IMR-90 (cell line): ENCODE measurements at places on chromosomes 6 and 20. TPM values are rescaled to one million over a fixed set of nuclear protein-coding genes. Genes with fewer than 3 reads are reported as not detected.

DNA sequence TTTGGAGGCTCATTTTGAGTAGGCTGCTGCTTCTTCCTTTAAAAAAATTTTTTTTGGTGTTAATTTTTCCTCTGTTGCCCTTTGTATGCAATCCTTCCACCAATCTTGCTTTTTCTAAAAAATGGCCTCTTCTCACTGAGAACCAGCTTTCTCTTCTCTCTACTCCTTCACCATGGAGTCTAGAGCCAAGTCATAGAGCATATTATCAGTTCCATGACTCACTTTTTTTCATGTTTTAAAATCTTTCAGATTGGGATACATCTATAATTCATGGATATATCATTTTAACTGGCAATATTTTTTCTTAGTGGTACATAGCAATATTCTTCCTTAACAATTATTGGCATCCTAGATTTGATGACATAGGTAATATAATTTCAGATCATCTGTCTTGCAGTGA, 62.7 kb downstream of the SLX4IP start:
- no peak overlapping the region for H3K4me3 ChIP-seq
- peaks cover 2% of the 10 kb centered on the region for H3K4me1 ChIP-seq
- H3K27ac ChIP-seq: no peak overlapping the region
- H3K36me3 ChIP-seq: no peaks in the 10 kb centered on the region
- no peaks in the 10 kb centered on the region for H3K27me3 ChIP-seq
- DNase-seq: no peak

BNIP5 gene
- not detected in 2 replicates for total RNA-seq

- peak; percentile 94 for DNase-seq
- no peaks in the 10 kb centered on the region for H3K27me3 ChIP-seq
- no peak overlapping the region for H3K4me3 ChIP-seq
- peak overlapping the region; percentile 74 for H3K27ac ChIP-seq
Measured at GRCh38 chr6:158060455-158061360, 79.0 kb downstream of the SYNJ2 start.

DNA sequence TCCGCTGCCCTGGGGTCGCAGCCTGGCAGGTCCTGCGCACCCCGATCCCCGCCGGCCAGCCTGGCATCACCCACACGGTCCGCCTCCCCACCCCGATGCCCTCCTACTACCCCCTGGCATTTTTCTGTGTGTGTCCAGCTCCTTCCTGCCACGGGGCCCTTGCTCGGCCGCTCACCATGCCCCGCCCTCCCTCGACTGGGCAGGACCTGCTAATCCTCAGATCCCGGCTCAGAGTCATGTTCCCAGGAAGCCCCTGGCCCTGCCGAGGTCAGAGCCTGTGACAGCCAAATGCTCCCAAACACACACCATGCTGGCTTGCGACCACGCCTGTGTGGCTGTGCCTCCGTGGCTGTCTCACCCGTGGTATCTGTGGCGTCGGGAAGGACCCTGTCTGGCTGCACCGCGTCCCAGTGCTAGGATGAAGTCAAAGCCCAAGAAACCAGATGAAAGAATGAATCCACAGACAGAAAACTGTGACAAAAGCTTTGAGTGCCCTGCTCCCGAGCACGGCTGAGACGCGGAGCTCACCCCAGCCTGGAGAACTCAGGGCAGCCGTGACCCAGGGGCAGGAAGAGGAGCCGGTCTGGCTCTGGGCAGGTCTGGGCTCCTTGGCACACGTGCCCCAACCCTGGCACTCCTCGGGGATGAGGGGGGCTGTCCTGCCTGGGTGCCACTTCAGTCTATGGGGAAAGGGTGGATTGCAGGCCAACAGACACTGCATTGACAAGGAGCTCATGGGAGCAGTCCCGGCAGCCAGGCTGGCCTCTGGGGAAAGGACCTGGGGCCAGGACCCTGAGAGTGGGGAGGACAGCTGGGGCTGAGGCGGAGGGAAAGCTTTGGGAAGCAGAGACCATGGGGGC, 20.8 kb upstream of the SLCO4A1 start:
- peaks cover 9% of the 10 kb centered on the region for H3K4me1 ChIP-seq
- H3K4me3 ChIP-seq: no peak overlapping the region
- H3K27ac ChIP-seq: no peak overlapping the region
- no peaks in the 10 kb centered on the region; the same call in 1 of the 2 replicates for H3K27me3 ChIP-seq
- no peak for DNase-seq

- no peaks in the 10 kb centered on the region for H3K4me1 ChIP-seq
- no peaks in the 10 kb centered on the region for H3K27me3 ChIP-seq
Measured at GRCh38 chr6:70575899-70576495, 9.3 kb downstream of the SDHAF4 start.

DNA sequence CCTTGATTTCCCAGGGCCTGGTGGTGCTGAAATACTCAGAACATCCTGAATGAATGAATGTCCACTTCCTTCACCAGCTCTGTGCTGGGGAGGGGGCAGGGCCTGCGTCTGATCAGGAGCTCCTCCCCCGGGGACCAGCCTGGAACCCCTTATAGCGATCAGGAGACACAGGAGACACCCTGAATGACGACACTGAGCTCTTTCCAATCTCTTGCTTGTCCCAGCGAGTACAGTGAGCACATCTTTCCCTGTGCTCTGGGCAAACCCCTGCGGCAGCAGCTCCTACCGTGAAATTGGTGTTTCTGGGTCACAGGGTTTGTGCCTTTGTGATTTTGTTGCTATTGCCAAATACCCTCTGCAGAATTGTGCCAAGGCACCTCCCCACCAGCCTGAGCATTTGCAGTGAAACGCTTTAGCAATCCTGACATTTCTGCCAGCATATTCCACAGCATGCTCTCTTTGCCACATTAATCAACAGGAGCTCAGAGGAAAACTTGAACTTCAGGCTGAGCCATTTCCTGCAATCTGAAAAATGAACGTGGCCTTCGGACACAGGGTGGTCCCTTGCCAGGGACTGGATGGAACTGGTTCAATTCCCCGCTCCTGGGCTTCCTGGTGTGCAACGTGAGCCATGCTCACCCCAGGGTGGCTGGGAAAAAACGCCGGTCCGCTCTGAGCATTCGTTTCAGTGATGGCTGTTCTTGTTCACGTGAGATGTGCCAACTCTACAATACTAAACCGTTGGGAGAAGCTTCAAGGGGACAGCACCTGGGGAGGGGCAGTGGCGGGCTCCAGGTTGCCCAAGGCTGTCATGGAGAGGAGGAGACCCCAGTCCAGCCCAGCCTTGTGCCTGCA, 23.1 kb upstream of the MRGBP start:
- peaks cover 11% of the 10 kb centered on the region for H3K4me1 ChIP-seq
- peak; percentile 19 for DNase-seq
- H3K36me3 ChIP-seq: no peaks in the 10 kb centered on the region
- peaks cover 4% of the 10 kb centered on the region; the same call in 1 of the 2 replicates for H3K27me3 ChIP-seq
- no peak overlapping the region for H3K4me3 ChIP-seq
- no peak overlapping the region for H3K27ac ChIP-seq

DNA sequence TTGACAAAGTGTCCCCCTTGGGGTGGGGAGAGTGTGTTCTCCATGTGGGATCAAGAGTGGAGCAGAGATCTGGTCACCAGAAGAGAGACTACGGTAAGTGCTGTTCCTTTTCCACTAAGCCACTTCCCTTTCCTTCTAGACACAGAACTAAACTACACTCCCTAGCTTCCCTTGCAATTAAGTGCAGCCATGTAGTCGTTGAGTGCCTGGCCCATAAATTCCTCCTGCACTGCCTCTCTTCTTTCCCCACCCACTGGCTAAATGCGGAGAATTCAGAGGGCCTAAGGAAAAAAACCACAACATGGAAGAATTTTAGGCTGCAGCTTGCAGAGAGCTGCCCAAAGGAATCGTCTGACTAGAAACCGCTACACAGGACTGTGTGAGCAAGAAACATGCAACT, 1.5 kb downstream of the WDR27 start:
- H3K4me1 ChIP-seq: peaks cover 9% of the 10 kb centered on the region
- DNase-seq: peak; percentile 29
- H3K27ac ChIP-seq: peak overlapping the region; percentile 35; the same call in 1 of the 2 replicates
- H3K27me3 ChIP-seq: no peaks in the 10 kb centered on the region

CCM2L gene
- not detected in 2 replicates for total RNA-seq

SLC17A9 gene
- 1.4 and 2.2 TPM in 2 replicates for total RNA-seq

GRCh38 chr6:110781522-110782214, 33.6 kb downstream of the CDK19 start:
- no peaks in the 10 kb centered on the region for H3K4me1 ChIP-seq
- no peaks in the 10 kb centered on the region for H3K27me3 ChIP-seq
- H3K27ac ChIP-seq: no peak overlapping the region
- H3K4me3 ChIP-seq: no peak overlapping the region

GRCh38 chr6:94751641-94752329, 825.5 kb upstream of the MANEA start:
- H3K4me1 ChIP-seq: no peaks in the 10 kb centered on the region
- no peak overlapping the region for H3K27ac ChIP-seq
- H3K27me3 ChIP-seq: no peaks in the 10 kb centered on the region
- H3K4me3 ChIP-seq: no peak overlapping the region

DNA sequence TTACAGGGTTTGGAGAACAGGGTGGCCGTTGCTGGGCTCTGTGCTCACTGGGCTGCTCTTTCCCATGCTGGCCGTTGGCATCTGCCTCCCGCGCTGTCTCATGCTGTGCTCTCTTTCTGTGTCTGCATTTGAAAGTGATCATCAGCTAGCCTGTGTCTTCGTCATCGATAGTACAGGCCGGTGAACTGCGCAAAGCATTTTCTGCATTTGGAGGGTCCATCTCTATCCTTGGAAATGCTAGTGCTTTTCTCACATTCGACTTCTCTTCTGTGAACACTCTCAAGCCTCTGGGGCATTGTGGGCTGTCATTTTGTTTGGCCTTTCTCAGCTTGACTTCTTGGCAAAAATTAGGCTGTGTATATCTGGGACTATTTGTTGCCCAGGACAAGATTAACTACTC, 6.8 kb upstream of the SNHG17 start:
- no peaks in the 10 kb centered on the region for H3K4me1 ChIP-seq
- H3K27me3 ChIP-seq: no peaks in the 10 kb centered on the region; the same call in 1 of the 2 replicates
- H3K36me3 ChIP-seq: no peaks in the 10 kb centered on the region
- DNase-seq: no peak
- no peak overlapping the region for H3K4me3 ChIP-seq
- H3K27ac ChIP-seq: no peak overlapping the region

GRCh38 chr20:10595985-10596384, 77.8 kb downstream of the JAG1 start:
- H3K36me3 ChIP-seq: no peaks in the 10 kb centered on the region
- H3K4me1 ChIP-seq: peaks cover 21% of the 10 kb centered on the region
- H3K4me3 ChIP-seq: no peak overlapping the region
- H3K27me3 ChIP-seq: no peaks in the 10 kb centered on the region
- peak overlapping the region; percentile 66 for H3K27ac ChIP-seq

DDO gene
- 0.18 and 0.28 TPM in 2 replicates for total RNA-seq

DNA sequence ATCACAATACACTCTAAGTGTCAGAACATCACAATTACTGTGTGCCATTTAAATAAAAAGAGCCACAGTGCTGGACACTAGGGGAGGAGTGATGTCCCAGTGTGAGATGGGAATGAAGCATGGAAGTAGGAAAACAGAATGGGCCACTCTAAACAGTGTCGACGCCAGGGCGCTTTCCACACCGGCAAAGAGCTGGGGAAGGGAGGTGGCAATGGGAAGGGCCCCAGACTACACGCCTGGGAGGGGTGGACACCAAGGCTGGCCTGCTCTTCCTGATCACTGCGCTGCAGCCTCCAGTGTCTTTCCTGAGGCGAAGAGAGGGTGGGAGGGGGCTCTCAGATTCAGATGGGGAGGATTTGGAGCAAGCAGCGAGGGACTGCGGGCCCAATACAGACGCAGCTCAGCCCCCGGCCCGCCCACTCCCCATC, 75.9 kb downstream of the ERMARD start:
- H3K4me3 ChIP-seq: no peak overlapping the region
- H3K4me1 ChIP-seq: no peaks in the 10 kb centered on the region
- peaks cover 4% of the 10 kb centered on the region; the same call in 1 of the 2 replicates for H3K27me3 ChIP-seq

LTB gene
- total RNA-seq: not detected in 2 replicates

PPDPF gene
- 12.9 and 17.2 TPM in 2 replicates for total RNA-seq

DNA sequence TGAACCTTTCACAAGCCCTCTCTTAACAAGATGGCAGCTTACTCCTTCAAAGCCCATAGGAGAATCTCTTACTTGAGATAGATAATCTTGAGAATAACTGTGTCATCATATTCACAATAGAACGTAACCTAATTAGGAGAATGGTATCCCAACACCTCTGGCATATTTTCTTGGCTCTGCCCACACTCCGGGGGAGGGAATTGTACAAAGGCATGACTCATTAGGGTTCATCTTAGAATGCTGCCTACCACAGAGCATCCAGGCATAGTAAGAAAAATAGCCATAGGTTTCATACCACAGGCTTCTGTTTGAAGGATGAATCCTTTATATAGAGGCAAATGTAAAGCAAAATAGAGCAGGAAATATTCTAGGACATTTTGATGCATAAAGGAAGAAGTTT, 1100.6 kb upstream of the CITED2 start:
- H3K36me3 ChIP-seq: no peaks in the 10 kb centered on the region
- no peaks in the 10 kb centered on the region for H3K27me3 ChIP-seq
- H3K27ac ChIP-seq: no peak overlapping the region
- no peak for DNase-seq

- no peaks in the 10 kb centered on the region for H3K36me3 ChIP-seq
- H3K4me1 ChIP-seq: peaks cover 2% of the 10 kb centered on the region
- no peaks in the 10 kb centered on the region for H3K27me3 ChIP-seq
- H3K4me3 ChIP-seq: no peak overlapping the region
Measured at GRCh38 chr6:2184700-2185455, 60.5 kb downstream of the GMDS start.

GRCh38 chr6:100721256-100721655, 159.9 kb downstream of the ASCC3 start:
- H3K4me1 ChIP-seq: no peaks in the 10 kb centered on the region
- DNase-seq: peak; percentile 9
- 0 out of 2 replicates have a peak, but pooled peaks cover 1% of the 10 kb centered on the region for H3K36me3 ChIP-seq
- H3K4me3 ChIP-seq: no peak overlapping the region

GRCh38 chr20:2101057-2101864, at the start of gene STK35:
Gene STK35 (plus strand): TSS chr20:2101827. CDS start chr20:2101882, 55 bp downstream.
- no peaks in the 10 kb centered on the region; the same call in 1 of the 2 replicates for H3K27me3 ChIP-seq
- 0 out of 2 replicates have a peak, but pooled peaks cover 1% of the 10 kb centered on the region for H3K36me3 ChIP-seq
- H3K4me3 ChIP-seq: peak within 1 kb of the TSS; percentile 81
- no peak for DNase-seq
- no peaks in the 10 kb centered on the region for H3K4me1 ChIP-seq

LY86 gene
- total RNA-seq: not detected in 2 replicates

NRM gene
- 1.7 and 2.2 TPM in 2 replicates for total RNA-seq

SERINC3 gene
- 88.3 and 101 TPM in 2 replicates for total RNA-seq

GRCh38 chr20:16113736-16114135, 459.5 kb downstream of the KIF16B start:
- H3K27ac ChIP-seq: no peak overlapping the region
- H3K27me3 ChIP-seq: no peaks in the 10 kb centered on the region
- no peak overlapping the region for H3K4me3 ChIP-seq
- no peaks in the 10 kb centered on the region for H3K36me3 ChIP-seq

- H3K36me3 ChIP-seq: no peaks in the 10 kb centered on the region
- no peaks in the 10 kb centered on the region for H3K27me3 ChIP-seq
- no peak overlapping the region for H3K27ac ChIP-seq
Measured at GRCh38 chr6:5923840-5924239, 82.9 kb downstream of the NRN1 start.

- no peak for DNase-seq
- H3K4me1 ChIP-seq: peaks cover 16% of the 10 kb centered on the region
- no peak overlapping the region for H3K4me3 ChIP-seq
- H3K36me3 ChIP-seq: no peaks in the 10 kb centered on the region
Measured at GRCh38 chr6:134293659-134294161, 24.2 kb downstream of the SGK1 start.
